Left renal cortex interstitium (tissue), 4 donors: ENCODE measurements at places on chromosomes 2 and 18. TPM values are rescaled to one million over a fixed set of nuclear protein-coding genes. Genes with fewer than 3 reads are reported as not detected.

C1GALT1C1L gene
- polyA plus RNA-seq, result 2.1 TPM

SERPINB13 gene
- not detected for polyA plus RNA-seq

IL1RN gene
- 2.6 TPM for polyA plus RNA-seq

MEP1B gene
- polyA plus RNA-seq, result 0.20 TPM

LAMA3 gene
- polyA plus RNA-seq, result 1.6 TPM

AGXT gene
- 1.7 TPM for polyA plus RNA-seq

ADCYAP1 gene
- not detected for polyA plus RNA-seq

C2orf15 gene
- polyA plus RNA-seq, result 12.6 TPM

PJVK gene
- 6.5 TPM for polyA plus RNA-seq

DNA sequence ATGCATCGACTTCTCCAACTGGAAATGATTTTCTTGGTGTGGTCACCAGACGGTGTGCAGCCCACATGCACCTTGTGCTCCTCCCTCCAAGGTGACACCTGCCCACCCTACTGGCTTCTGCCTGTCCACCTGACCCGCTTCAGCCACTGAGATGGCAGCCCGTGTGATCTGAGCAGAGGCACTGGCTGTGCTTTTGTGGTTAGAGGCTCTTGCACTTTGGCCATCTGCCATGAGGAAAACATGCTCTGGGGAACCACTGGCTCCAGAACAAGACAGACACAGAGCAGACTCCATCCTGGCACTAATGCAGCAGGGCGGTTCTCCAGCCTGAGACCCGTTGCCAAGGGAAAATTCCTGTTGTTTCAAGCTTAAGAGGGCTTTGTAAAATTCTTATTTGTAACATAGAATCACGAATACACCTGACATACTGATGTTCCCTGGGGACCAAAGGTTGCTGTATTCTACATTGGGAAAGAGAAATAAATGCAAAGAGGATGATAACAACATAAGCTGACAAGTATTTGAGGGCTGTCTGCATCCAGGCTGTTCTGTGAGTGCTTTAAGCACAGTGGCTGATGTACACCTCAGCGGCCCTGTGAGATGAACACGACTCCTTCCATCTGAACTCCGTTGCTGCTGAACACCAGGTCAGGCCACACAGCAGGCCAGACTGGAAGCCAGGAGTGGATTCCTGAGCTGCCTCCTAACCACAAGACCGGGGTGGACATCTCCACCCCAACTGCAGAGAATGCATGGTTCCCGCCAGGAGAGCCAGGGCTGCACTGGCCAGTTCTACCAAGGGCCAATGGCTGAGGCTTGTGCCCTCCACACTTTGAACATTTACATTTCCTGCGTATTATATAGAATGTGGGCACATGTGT lies 820.4 kb downstream of the GALR1 start:
- no peak for DNase-seq

GRCh38 chr2:216774180-216774579 lies 78.8 kb upstream of the IGFBP5 start:
- DNase-seq, result no peak

DNA sequence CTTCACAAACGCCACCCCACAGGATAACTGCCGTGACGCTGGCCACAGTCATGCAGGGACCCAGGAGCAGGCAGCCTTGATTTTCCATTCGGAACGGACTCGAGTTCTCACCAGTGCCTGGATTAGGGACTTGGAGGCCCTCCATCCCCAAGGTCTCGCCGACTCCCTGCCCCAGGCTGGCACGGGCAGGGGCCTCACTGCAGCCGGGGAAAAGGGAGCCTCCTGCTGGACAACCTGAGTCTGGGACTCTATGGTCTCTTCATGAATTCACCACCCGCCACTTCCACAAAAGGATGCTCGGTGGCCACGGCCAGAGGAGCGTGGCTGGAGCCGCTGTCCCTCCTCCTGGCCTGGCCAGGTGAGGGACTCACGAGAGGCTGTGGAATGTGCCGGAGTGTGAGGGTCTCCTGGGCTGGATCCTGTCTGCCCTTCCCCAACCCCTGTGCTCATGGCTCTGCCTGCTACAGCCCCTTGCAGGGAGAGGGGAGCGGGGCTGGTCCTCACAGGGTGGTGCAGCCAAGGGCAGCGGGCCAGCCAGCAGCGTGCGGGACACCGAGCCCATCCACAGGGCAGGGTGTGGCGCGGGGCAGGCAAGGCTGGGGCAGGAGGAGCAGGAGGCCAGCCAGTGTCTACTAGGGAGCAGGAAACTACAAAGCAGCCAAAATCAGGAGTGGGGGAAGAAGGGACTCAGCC lies 42.3 kb downstream of the AQP12A start:
- no peak for DNase-seq

DNA sequence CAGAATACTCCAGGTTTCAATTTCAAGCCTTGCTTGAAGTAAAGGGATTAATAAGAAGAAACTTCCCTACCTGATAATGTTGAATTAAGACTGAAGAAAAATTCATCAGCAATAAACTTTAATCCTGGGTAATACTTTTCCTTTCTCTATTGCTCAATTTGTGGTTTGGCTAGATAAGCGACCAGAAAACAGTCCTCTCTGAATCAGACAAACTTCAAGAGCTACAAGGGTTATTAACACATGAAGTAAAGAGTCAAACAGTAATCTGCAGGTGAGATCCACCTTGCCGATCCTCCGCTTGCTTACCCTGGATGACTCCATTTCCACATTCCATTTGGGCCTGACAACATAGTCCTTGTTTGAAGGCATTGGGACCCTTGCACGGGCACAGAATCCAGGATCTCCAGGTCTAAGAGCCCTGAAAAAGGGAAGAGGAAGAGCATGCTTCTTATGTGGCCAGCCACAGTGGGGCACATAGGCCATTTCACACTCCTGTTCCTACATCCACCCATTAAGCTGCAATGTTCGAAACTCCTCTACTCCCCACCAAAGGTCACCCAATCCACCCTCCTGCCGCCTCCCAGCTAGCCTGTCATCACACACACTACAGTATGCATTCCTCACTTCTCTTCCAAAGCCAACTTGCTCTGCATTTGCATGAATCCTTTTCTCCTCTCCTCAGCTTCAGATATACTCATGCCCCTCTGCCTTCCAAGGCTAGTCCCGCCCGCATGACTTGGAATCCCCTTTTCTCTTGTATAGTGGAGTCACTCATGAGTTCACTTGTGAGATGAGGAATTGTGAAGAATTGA lies 39.8 kb downstream of the IWS1 start:
- no peak for DNase-seq

- no peak for DNase-seq
Observed at GRCh38 chr2:179605341-179605740, 256.1 kb downstream of the ZNF385B start.

GRCh38 chr2:12501469-12502158 lies 215.1 kb upstream of the TRIB2 start:
- no peak for DNase-seq

GRCh38 chr18:54159906-54160305 lies 64.6 kb downstream of the MBD2 start:
- DNase-seq, result no peak

DNA sequence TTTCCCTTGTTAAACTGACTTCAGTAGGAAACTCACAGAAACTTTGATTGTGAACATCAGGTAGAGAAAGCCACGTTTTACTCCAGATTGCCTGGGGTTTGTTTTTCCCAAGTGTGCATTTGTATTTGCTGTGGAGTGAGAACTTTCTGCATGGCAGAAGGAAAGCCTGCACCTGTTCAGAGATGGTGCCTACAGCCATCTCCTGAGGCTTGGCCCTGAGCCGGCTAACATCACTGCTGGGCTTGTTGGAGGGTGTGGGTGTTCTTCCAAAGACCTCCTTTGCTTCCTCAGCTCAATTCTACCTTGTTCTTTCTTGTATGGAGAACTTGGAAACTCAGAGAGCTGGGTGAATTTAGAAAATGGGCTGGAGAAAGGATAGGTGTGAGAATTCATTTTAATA lies 16.1 kb downstream of the KCNS3 start:
- DNase-seq, result no peak

- no peak for DNase-seq
Observed at GRCh38 chr2:204005940-204006721, 69.6 kb downstream of the ICOS start.

DNA sequence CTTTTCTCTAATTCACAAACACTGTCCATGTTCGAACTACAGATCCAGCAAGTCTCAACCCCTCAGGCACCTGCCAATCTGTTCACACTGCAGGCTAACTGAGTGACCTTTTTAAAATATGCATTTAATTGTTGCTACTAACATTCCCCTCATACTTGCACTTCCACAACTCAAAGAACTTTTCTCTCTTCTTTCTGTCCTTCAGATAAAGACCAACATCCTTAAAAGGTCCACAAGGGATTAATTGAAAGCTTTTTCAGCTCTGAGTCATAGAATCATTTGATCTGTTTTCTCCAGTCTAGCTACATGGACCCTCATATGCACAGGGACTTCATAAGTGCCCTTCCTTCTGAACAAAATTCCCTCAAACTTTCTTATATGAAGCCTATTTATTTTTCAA lies 1321.2 kb downstream of the DPP10 start:
- no peak for DNase-seq

GRCh38 chr18:45335282-45336043 lies 279.8 kb upstream of the SLC14A2 start:
- no peak for DNase-seq

GRCh38 chr2:71166812-71167211 lies 36.4 kb downstream of the MPHOSPH10 start:
- DNase-seq, result no peak

- no peak for DNase-seq
Observed at GRCh38 chr2:25362434-25363145, 20.9 kb upstream of the DNMT3A start.

- no peak for DNase-seq
Observed at GRCh38 chr2:202121532-202122162, 48.6 kb downstream of the KIAA2012 start.

DNA sequence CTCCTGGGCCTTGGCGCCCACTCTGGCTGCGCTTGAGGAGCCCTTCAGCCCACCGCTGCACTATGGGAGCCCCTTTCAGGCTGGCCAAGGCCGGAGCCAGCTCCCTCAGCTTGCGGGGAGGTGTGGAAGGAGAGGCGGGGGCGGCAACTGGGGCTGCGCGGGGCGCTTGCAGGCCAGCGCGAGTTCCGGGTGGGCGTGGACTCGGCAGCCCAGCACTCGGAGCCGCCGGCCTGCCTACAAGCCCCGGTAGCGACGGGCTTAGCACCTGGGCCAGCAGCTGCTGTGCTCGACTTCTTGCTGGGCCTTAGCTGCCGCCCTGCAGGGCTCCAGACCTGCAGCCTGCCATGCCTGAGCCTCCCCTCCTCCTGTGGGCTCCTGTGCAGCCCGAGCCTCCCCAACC lies 141.5 kb upstream of the SLC39A10 start:
- DNase-seq, result no peak

DNA sequence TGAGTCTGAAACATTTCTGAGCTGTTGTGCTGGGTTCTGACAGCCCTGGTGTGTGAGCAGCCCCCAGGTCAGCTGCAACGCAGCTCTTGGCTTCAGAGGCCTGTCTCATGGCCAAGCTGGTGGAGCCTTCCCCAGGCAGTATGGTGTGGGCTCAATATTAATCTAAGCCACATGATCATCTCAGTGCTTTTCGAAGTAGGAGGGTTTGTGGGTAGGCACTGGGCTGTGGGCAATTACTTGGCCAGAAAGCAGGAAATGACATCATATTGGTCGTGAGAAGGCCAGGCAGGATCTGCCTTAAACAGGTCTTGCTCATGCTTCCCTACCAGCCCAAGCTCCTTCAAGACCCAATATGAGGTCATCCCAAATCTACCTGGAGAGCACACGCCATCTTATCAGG lies 26.9 kb downstream of the LOXHD1 start:
- DNase-seq, result no peak

- no peak for DNase-seq
Observed at GRCh38 chr2:38581193-38582147, 21.3 kb downstream of the HNRNPLL start.

DNA sequence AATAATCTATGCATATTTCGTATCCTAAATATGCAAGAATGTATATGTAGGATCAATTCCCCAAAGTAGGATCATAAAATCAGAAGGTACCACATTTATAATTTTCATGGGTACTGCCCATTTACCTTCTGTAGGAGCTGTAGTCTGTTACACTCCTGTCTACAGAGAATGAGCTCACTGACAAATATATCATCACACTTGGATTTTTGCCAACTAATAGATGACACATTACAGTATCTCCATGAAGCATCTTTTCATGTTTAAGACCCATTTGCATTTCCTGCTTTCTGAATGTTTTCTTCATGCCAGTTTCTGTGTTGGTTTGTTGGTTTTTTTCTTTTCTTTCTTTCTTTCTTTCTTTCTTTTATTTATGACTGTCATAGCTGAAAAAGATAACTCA lies 70.9 kb upstream of the EML6 start:
- no peak for DNase-seq
